ENCODE measurements at places on chromosomes 6 and 20.

GRCh38 chr6:56984361-56984760 lies 29.5 kb downstream of the BEND6 start:
- DNase-seq = no peak

DNA sequence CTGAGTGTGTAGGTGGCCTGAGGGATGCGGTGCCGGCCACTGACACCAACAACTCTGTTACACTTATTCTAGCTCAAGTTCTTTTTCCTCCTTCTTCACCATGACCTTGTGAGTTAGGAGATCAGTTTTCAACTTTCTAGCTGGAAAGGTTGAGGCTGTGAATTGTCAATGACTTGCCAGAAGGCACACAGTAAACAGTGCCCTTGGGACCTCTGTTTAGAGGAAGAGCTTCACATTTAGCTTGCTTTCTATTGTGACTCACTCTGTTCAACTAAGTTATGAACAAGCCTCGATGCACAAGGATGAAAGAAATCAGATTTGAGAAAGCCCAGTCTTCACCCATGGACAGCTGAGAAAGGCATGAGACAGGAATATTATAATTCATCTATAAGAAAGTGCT lies 455.6 kb downstream of the MAFB start:
- no peak for DNase-seq

- no peak for DNase-seq
These were observed 137.7 kb upstream of the ARMC2 start for GRCh38 chr6:108710551-108710950.

DNA sequence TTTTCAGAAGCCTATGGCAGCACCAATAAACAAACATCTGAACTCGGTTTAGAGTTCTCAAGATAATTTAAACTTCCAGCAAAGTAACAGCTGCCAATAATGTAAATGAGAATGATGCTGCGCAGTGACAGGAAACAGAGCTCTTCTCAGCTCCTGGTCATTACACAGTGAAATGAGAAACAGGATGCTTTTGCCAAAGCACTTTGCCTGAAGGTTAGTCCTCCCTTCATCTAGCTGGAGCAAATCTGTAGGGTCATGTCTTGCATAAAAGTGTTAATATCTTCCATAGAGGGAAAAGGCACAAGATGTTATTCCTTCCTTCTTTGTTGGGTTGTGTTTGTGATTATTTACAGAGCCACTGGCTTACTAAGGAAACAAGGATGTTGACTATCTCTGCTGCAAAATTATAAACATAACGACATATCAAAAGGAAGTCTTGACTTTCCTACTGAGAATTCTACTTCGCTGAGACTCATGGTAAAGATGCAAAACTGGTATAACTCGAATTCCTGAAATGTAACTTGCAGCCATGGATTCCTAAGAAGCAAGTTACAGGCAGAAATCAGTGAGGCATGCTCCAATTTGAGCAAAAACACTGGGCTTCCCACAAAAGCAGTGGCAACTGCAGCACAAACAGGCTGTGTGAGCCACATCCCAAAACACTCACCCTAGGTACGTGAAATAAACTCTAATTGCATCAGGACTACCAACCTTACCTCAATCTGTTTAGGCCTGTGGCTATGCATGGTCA lies 102.5 kb upstream of the BEND6 start:
- no peak for DNase-seq

- no peak for DNase-seq
These were observed 91.3 kb upstream of the HEY2 start for GRCh38 chr6:125658136-125658535.

GRCh38 chr6:41073203-41073967 lies 611 bp downstream of the NFYA start:
- DNase-seq = peak; percentile 47

GRCh38 chr20:43241057-43241702 lies 51.5 kb upstream of the PTPRT start:
- no peak for DNase-seq

- DNase-seq = no peak
These were observed 125.8 kb downstream of the MRPL14 start for GRCh38 chr6:44001318-44002066.

DNA sequence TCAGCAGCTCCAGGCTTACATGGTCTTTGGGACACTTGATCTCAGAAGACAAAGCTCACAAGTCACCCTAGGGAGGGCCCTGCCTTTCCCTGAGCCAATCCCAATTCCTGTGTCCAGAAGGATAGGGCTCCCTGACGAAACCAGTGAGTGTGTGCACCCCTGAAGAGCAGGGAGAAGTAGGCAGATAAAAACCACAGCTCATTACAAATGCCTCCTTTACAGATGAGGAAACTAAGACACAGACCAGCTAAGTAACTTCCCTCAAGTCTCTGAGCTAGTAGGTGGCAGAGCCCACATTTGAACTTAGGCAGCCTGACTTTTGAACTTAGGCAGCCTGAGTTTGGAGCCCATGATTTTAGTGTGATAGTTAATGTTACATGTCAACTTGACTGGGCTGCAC lies 6.7 kb upstream of the ZFAND3 start:
- DNase-seq = no peak

- DNase-seq = no peak
These were observed 4.2 kb upstream of the TBX18 start for GRCh38 chr6:84768442-84769174.

GRCh38 chr20:9629831-9630230 lies 115.4 kb downstream of the LAMP5 start:
- no peak for DNase-seq

All from NCI-H2081 treated with DMSO at 0.1 percent for 48 hours (cell line).